ENCODE measurements at places on chromosomes 3 and 15.

DNA sequence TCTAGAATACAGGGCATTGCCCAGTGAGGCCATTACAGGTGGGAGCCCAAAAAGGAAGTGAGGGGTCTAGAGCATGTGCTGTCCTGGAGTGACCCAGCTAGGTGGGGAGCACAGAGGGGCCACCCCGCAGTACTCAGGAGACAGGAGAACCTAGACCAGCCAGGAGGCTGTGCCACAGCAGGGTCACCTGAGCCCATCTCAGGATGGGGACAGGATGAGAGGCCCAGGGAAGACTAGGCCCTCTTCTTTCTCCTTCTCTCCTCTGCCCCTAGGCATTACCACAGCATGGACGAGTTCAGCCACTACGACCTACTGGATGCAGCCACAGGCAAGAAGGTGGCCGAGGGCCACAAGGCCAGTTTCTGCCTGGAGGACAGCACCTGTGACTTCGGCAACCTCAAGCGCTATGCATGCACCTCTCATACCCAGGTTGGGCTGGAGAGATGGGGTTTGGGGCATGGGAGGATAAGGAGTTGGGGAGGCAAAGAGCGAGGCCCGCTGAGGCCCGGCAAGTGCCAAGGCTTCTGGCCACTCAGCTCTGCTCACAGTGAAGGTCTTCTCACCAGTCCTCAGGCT is 20.6 kb downstream of the LOXL1 start:
- no peak for DNase-seq

- no peak for DNase-seq
Measured at GRCh38 chr3:3627114-3627513, 172.1 kb upstream of the LRRN1 start.

GRCh38 chr15:68819495-68820294 is 1.0 kb downstream of the ANP32A start:
- no peak for DNase-seq

GRCh38 chr3:143657391-143657790 is 190.9 kb downstream of the SLC9A9 start:
- DNase-seq: no peak

DNA sequence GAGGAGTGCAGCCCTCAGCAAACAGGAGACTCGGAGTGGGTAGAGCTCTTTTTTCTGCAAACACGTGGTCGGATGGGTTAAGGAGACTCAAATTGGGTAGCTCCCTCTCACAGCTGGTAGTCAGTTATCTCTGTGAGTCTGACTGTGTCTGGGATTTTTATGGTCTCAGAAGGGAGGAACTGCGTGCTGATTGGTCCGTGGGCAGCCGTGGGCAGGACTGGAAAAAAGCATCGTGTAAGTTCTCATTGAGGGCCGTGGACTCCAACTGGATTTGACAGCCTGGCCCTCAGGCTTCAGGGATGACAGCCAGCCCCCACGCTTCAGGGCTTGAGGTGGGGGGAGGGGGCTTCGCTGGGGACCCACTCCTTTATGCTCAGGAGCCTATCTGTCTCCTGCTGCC is 463.9 kb downstream of the EPHA3 start:
- no peak for DNase-seq

- DNase-seq: no peak
Measured at GRCh38 chr3:58173669-58174398, 36.9 kb downstream of the DNASE1L3 start.

- no peak for DNase-seq
Measured at GRCh38 chr3:185740133-185740532, 84.7 kb downstream of the IGF2BP2 start.

- DNase-seq: peak; percentile 13
Measured at GRCh38 chr15:33104212-33104611, 90.3 kb downstream of the FMN1 start.

- DNase-seq: no peak
Measured at GRCh38 chr15:43317566-43318184, 12.7 kb downstream of the LCMT2 start.

DNA sequence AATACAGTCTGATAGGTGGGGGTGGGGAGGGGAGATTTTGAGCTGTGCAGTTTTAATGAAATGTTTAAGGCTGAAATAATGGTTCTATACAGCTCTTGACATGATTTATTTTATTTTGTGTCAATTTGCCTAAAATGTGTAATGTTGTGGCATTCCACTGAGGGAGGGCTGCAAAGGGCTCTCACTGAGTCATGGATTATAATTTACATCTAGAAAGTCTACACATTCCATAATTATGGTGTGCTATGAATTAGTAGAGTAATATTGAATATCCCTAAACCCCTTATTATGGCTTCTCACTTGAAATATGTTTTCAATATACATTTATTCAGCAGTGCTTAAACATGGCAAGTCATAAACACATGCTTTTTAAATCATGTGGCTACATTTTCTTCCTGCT is 103.9 kb downstream of the RARB start:
- no peak for DNase-seq
